ENCODE measurements at places on chromosomes 4 and X. TPM values are rescaled to one million over a fixed set of nuclear protein-coding genes. Genes with fewer than 3 reads are reported as not detected.

DNA sequence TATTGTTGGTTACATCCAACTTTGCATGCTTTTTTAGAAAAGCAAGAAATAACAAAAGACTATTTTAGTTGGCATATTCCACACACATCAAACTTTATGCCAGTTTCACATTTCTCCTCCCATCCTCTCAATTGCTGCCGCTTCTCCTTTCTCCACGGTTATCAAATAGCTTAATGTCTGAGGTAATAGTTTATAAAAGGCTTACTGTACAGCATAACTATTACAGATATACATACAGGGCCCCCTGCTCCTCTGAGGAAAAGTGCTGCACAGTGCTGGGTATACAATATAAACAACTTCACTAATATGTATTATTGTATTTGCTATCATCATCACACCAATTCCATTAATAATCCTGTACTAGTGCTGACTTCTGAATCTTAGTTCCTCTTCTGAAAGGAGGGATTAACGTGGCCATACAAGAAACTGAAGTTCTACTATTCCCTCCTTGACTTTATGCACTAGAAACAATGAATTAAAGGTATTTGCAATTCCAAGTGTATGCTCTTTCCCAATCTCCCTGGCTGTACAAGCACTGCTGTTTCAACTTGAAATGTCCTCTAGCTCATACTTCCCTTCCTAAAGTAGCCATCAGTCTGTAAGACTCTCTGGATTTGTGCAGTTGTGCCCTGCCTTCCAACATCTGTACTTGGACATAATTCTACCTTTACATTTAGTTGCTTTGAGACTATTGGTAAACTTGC lies 2.5 kb downstream of the CCNI start:
- DNase-seq = no peak

DNA sequence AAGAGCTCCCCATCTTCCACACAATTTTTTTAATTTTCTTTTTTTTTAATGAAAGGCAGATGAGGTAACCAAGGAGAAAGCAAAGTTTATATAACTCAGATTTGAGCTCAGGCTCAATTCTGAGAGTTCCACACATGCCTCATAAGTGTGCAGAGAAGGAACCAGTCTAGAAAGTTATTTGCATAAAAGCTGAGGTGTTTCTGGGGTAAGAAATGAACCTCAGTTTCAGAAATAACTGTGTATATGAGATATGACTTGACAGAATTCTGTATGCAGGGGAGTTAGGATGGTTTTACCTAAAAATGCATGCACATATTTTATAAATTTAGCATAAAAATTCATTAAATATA lies 51.3 kb downstream of the DTHD1 start:
- no peak for DNase-seq

GRCh38 chrX:2665387-2666304 lies 25.4 kb upstream of the CD99 start:
- no peak for DNase-seq

DNA sequence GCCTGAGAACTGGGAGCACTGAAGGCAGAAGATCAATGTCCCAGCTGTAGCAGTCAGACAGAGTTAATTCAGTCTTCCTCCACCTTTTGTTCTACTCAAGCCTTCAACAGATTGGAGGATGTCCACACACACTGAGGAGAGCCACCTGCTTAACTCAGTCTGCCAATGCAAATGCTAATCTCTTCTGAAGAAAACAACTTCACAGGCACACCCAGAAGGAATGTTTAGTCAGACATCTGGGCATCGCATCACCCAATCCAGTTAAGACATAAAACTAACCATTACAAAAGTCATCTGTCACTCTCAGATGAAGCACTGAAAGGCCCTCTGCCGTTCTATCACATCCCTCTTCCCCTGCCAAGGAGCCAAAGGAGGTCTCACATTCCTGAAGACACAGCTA lies 173.7 kb downstream of the CENPC start:
- DNase-seq = no peak

GRCh38 chr4:183959319-183960045 lies 54.4 kb downstream of the STOX2 start:
- no peak for DNase-seq

DNA sequence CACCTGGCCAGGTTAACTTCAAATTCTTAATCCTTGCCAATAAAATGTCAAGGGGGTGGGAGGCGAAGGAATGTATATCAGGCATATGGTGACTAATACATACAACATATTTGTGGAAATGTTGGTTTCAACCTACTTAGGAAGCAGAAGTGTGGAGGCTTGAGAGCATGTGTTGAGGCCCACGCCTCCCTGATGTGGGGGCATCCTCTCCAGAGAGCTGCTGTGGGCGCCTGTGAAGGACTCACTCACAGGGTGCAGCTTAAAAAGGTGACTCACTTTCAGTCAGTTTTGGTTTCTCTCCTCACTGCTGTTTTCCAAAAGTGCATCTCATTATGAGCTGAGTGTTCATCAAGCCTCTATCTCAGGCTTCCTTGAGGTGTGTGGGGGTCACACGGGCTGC lies 27.5 kb downstream of the LNX1 start:
- no peak for DNase-seq

DNA sequence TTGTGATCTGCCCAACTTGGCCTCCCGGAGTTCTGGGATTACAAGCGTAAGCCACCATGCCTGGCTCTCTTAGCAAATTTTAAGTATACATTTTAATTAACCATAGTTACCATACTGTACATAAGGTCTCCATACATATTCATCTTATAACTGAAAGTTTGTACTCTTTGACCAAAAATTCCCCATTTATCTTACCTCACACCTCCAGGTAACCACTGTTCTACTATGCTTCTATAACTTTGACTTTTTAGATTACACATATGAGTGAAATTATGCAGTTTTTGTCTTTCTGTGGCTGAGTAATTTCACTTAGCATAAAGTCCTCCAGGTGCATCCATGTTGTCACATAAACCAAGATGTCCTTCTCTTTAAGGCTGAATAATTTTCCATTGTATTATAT lies 17.4 kb downstream of the C4orf51 start:
- DNase-seq = no peak

DNA sequence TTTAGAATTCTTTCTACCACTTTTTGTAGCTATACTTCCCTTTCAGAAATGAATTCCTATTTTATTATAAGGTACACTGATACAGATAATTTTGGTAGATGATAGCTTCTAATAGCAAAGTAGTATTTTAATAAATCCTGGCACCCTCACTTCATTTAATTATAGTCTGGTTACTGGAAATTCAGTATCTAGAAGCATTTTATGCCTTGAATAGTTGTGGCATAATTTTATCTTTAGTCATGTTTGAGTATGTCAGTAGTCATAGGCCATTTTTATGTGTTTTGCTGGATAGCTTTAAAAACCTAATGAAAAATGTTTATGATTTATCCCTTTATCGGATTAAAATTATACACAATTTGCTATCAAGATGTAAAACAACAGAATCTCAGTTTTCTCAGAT lies 92.3 kb downstream of the DIAPH2 start:
- no peak for DNase-seq

- DNase-seq = no peak
Observed at GRCh38 chr4:123954220-123954619, 557.6 kb downstream of the SPRY1 start.

DNA sequence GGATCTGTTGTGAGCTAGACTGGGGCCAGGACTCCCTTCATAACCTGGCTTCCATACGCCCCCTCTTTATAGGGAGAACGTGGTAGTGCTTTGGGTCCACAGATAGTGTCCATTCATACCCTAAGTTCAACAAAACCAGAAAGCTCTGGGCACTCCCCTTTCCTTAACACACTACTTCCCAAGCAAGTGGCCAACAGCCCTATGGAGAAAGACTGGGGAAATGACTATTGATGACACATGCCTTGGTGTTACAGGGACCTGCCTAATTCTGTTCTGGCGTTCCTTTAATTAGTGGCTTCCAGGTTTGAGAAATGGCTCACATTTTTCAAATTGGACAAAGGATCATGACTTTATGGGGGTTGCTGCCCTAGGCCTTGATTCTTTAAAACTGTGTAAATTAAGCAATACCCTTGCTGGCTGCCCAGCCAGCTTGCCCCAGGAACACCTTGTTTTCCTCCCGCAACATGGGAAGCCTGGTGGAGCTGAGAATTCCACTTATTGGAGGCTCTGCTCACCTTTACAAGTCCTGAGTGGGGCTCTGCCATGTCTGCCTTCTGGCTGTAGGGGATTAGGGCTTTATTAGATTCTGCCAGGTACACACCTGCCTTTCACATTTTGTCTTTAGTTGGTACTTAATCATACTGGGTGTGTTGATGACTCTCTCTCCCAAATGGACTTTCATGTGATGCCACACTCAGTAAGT lies 61.1 kb downstream of the RGS12 start:
- DNase-seq = no peak

- no peak for DNase-seq
Observed at GRCh38 chr4:26257850-26258249, 63.0 kb upstream of the RBPJ start.

- DNase-seq = no peak
Observed at GRCh38 chrX:153968754-153969124, 2.9 kb downstream of the HCFC1 start.

Gene MAP9
- total RNA-seq = not detected

Measured in Caki2 (cell line).